ENCODE measurements at places on chromosomes 16 and 17.
A peak's percentile ranks its signal among the peaks of the same experiment; 100 is the strongest.

GRCh38 chr17:66850692-66851091, 15.8 kb downstream of the CACNG5 start:
- no peak overlapping the region for H3K4me3 ChIP-seq
- no peaks in the 10 kb centered on the region for H3K4me1 ChIP-seq
- no peak overlapping the region for H3K27ac ChIP-seq
- H3K36me3 ChIP-seq, result no peaks in the 10 kb centered on the region
- H3K27me3 ChIP-seq, result peaks cover 4% of the 10 kb centered on the region

DNA sequence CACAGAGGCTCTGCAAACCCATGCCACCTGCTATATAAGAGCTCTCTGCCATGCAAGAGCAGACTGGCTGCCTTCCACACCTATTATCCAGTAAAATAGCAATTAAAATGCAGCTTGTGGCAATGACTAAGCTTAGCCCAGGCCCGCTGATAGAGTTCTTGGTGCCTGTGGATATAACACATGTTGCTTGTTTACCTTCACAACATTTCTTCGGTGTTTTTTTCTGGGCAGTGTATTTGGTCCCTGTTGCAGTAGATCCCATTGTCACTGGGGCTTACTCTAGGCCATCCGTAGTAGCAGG, 63.5 kb downstream of the SPECC1 start:
- H3K27ac ChIP-seq, result no peak overlapping the region
- peaks cover 39% of the 10 kb centered on the region for H3K4me1 ChIP-seq
- H3K36me3 ChIP-seq, result no peaks in the 10 kb centered on the region
- no peaks in the 10 kb centered on the region for H3K27me3 ChIP-seq
- no peak overlapping the region for H3K4me3 ChIP-seq
- DNase-seq, result no peak

DNA sequence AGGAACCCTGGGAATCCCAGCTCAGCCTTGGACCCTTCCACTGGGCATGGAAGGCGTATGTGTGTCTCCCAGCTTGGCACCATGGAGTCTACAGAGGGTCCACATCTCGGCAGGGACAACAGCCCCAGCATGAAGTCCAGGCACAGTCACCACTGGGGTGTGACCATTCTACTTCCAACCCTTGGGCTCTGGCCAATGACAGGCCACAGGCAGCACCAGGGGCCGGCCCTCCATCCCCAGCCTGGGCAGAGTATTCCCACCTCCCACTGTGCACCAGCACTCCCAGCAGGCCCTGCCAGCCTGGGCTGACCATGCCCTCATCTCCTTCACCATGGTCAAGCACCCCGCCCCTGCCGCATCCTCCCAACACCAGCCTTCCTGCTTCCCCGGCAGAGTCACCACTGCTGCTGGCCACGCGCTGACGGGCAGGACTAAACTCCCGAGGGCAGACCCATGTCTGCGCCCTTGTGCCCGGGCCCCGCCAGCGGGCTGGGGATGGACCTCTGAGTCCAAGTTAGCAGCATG, 9.5 kb upstream of the PPP1R27 start:
- no peak overlapping the region for H3K4me3 ChIP-seq
- H3K36me3 ChIP-seq, result peaks cover 7% of the 10 kb centered on the region
- H3K4me1 ChIP-seq, result no peaks in the 10 kb centered on the region
- H3K27me3 ChIP-seq, result no peaks in the 10 kb centered on the region
- no peak overlapping the region for H3K27ac ChIP-seq

DNA sequence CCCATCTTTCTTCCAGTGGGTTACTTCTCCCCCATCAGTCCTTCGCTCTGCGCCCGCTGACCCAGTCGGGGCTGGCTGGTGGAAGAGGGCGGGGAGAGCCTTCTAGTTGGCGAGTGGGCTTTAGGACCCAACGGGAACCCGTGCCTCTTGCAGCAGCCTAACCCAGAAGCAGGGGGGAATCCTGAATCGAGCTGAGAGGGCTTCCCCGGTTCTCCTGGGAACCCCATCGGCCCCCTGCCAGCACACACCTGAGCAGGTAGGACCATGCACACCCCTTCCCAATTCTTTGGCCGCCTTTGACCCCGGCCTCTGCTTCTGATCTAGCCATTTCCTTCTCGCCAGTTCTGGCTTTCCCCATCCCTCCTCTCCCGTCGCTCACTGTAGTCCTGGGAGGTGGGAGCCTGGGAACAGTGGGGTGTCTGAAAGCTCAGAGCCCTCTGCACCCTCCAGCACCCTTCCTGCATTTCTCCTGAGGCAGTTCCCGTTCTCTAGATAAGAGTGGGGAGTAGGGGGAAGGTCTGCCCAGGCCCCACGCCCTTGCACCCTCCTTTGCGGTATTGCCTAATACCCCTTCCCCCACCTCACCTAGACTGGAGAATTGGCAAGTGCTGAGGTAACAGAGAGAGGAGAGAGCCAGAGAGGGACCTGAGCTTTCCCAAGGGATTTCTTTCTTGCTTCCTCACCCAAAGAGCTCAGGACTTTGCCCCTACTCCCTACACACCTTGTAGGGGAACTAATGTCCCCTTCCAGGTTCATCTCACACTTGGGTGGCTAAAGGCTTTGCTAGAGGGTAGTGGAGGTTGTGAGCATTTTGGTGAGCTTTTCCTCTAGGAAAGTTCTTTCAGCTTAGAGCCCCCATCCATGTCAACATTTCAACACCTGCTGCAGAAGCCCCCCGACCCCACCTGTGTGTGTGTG, at the start of gene RARA:
RARA (plus strand) TSS at position 150 of the 918 bp plus-strand sequence. CDS start 22,039 bp downstream, outside the sequence.
- peak; percentile 64 for DNase-seq
- peaks cover 27% of the 10 kb centered on the region for H3K4me1 ChIP-seq

DNA sequence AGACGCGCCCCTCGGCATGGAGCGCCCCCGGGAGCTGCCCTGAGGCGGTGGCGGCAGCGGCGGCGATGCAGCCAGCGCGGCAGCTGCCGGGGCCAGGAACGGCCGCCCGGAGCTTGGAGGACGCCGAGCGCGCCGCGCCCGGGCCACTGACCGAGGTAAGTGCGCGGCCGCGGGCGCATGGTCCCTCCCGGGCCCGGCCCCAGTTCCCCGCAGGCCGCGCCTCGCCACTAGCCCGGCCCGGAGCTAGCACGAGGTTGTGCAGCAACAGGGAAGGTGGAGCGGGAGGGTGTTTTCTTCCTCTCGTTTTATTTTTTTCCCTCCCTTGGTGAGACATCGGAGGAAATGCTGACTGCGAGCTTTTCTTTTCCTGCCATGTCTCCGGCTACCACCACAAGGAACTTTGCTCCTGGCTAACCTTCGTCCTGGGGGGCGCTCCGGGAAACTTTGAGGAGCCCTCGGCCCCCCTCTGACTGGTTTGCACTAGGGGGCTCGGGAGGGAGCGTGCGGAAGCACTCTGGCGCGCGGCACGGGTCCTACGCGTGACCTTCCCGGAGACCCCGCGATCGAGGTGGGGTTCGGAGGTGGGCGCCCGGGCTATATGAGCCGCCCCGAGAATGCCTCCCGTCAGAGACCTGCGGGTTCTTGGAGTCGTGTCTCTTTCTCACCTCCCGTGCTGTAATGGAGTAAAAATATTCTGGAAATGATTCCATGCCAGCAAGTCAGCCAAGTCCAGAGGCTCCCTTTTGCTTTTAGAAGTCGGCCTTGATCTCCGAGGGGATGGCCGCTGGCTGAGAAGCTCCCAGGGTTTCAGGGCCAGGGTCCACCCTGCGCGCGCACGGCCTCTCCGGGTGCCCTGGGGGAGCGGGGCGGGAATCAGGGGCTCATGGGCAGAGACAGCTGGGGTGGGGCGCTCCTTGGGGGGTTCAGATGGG, 868 bp downstream of the KCNJ12 start:
- DNase-seq, result no peak
- H3K4me3 ChIP-seq, result peak overlapping the region; percentile 56
- no peak overlapping the region for H3K27ac ChIP-seq
- peaks cover 7% of the 10 kb centered on the region for H3K4me1 ChIP-seq
- H3K36me3 ChIP-seq, result no peaks in the 10 kb centered on the region
- peaks cover 11% of the 10 kb centered on the region for H3K27me3 ChIP-seq
